ENCODE measurements at places on chromosomes 13 and 19.

GRCh38 chr13:75740031-75740430, 103.9 kb downstream of the LMO7 start:
- no peak for DNase-seq

- DNase-seq, result no peak
Measured at GRCh38 chr13:112851107-112852038, 117.6 kb upstream of the MCF2L start.

DNA sequence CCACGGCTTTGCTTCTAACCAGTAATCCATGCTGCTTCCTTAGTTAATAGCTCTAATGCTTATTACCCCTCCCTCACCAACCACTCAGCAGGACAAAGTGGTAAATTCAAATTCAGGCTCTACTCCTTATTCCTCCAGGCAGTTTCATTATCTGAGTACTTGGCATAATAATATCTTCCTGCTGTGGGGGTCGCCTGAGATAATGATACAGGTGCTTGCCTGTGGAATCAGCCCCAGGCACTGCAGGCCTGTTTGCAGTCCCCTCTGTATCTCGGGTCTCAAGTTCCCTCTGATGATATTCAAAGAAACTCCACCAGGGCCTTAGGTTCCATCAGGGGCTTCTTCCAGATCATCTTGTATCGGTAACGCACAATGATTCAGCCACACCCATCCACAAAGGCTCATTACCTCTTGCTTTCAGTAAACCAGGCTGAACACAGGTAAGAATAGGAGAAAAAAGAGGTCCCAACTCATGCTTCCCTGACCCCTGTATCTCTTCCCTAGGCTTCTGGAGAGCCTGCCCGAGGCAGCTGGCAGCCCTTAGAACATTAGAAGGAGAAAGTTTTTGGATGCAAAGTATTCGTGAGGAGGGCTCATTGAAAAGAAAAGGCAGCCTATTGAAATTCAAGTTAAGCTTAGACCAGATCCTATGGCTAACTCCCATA, 14.3 kb upstream of the FOXO1 start:
- no peak for DNase-seq

- DNase-seq, result no peak
Measured at GRCh38 chr19:38004186-38004520, 97.1 kb downstream of the SIPA1L3 start.

DNA sequence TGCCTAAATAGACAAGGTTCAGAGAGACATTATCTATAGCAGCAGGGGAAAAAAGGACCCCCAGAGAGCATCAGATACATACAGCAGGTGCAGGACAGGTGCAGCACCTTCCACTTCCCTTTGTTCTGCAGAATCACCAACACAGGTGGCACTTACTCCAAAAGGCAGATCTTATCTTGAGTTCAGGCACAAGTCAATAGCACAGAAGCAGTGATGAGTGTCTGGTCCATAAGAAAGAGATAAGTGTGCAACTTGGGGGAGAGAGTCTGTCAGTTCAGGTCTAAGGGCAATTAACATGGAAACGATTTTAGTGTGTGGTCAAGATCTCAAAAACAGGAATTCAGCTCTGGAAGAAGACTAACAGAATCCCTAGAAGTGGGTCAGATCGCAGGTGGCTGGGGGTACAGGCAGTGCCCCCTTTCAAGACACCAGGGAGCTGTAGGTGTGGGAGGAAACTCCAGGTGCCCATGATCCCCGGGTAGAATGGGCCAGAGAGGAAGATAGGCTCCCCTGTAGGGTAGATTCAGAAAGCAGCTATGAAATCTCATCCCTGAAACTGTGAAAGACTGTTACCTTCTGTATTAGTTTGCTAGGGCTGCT, 40.6 kb downstream of the TNFSF11 start:
- no peak for DNase-seq

DNA sequence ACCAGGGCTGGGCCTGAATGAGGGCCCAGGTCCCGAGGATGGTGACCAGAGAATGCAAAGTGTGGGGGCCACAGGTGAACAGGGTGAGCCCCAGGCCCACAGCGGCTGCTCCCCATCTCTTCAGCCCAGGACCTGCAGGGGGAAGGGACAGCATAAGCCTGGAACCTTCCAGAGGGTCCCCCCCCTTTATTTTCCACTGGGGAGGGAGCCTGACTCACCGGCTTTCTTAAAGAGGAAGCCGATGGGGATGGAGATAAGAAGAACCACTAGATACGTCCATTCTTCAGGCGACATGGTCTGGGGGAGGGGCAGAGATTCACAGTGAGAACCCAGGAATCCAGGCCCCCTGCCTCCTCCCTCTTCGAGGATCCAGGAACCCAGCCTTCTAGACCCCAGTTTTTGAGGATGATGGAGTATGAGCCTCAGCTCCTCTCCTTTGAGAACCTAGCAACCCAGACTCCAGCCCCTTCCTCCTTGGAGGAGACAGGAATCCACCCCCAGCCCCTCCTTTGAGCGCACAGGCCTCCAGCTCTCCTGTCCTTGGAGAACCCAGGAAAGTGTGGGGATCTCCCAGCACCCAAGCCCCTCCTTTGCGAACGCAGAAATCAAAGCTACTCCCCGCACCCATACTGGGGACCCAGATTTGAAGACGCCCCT, 1.0 kb downstream of the MBOAT7 start:
- DNase-seq, result no peak
